ENCODE measurements at places on chromosomes 11 and 22.

GRCh38 chr11:31921081-31921480, 110.0 kb upstream of the PAX6 start:
- DNase-seq, result no peak

DNA sequence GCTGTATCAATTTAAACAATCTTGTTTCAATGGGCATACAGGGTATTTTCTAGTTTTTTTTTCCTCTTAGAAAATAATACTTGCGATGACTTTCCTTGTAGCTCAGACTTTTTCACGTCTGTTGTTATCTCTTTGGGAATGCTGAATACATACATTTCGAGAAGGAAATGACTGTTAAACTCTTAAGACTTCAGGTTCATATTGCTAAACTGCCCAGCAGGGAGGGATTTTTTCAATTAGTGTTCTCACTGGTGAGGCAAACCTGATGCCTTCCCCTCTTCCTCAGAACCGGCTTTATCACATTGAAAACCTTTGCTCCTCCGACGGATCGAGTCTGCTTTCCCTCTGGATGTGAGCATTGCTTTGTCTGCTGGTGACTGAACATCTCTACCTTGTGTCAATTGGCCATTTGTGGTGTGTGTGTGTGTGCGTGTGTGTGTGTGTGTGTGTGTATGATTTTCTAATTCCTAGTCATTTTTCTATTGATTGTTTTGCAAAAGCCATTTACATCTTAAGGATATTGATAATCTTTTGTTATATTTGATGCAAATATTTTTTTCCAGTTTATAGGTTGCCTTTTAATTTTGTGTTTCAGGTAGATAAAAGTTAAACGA, 6.6 kb downstream of the NEAT1 start:
- DNase-seq, result no peak

GRCh38 chr11:131235328-131236298, 134.8 kb upstream of the NTM start:
- DNase-seq, result no peak

DNA sequence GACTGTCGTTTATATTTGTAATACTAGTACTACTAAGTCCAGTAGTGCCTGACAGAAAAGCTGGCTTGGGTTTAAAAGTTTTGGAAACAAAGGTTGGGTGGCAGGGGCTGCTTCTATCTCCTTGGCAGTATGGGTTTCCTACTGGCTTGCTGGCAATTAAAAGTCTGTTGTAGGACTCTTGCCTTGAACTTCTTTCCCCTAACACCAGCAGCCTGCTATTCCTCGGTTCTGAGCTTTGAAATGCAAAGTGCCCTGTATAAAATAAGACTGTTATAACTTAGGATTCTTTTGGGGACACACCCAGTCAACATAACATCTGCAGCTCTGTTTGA, 1.3 kb downstream of the RNF169 start:
- no peak for DNase-seq

DNA sequence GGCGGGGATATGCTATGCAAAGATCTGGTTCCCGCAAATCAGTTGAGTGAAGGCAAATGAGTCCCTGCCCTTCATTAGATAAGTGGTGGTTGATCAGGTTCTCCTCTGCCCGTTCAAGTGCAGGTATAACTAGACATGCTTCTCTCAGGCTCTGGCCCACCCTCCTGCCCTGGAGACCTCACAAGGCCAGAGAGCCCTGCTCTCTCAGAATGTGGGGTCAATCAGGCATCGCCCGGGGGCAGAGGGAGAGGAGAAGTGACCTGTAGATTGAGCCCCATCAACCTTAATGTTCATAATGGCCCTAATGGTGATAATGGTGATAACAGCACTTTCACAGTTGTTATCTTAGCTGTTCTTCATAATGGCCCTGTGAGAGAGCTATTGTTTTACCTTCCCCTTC, 224.3 kb downstream of the DSCAML1 start:
- no peak for DNase-seq

GRCh38 chr11:78216021-78216420, 27.3 kb downstream of the USP35 start:
- DNase-seq, result no peak

DNA sequence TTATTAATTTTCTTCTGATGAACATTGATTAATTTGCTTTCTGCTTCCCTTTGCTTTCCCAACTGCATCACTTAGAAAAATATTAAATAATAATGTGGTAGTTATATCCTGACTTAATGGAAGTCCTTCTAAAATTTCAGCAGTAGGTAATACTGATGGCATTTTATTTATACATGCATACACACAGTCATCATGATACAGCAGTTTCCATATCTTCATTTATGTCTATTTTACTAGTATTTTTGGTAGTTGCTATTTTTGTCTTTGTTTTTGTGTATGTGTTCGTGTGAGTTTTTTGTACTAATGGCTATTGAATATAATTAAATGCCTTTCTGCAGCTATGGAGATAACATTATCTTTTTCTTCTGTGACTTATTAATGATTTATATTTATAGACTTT, 484.7 kb upstream of the CNTN5 start:
- DNase-seq, result no peak

GRCh38 chr11:69836401-69836800, 17.2 kb upstream of the FGF3 start:
- no peak for DNase-seq

DNA sequence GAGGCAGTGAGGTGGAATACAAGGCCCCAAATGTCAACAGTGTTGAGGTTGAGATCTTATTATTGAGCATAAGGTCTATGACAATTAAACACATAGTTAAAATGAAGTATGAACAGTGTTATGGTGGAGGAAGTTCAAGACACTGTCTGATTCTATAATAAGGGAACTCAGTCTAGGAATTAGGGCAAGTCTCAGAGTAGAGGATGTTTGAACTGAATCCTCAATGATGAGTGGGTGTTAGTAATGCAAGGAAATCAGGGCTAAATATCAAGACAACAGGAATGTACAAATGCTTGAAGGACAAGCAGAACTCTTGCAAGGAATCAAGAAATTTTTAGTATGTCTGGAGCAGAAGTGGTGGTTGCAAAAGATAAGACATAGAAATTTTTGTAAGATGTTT, 53.0 kb downstream of the CWC15 start:
- DNase-seq, result no peak

DNA sequence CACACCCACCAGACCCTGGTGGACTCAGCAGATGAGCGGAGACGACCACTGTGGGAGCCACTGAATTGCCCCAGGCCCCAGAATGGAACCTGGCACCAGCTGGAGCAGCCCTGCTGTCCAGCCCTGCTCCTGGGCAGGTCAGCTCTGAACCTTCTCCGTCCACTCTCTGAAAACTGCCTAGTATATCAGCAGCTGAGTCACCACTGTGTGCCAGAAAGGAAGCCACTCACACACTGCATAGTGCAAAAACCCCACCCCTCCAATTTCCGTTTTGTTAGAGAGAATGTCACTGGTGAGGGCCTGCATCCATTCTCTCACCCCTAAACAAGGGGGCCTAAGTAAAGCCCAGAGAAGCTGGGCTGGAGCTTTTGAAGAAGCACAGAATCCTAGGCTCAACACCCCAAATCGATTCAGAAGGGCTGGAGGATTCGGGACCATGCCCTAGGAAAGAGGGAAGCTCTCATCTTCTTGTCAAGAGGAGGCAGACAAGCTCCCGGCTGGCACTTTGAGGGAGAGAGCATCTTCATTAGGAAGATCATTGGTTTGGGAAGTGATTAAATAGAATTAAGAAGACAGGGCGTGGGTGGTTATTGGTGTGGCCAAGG, 44.5 kb downstream of the GALNT18 start:
- no peak for DNase-seq

- no peak for DNase-seq
Observed at GRCh38 chr11:6941970-6942369, 15.7 kb downstream of the ZNF215 start.

DNA sequence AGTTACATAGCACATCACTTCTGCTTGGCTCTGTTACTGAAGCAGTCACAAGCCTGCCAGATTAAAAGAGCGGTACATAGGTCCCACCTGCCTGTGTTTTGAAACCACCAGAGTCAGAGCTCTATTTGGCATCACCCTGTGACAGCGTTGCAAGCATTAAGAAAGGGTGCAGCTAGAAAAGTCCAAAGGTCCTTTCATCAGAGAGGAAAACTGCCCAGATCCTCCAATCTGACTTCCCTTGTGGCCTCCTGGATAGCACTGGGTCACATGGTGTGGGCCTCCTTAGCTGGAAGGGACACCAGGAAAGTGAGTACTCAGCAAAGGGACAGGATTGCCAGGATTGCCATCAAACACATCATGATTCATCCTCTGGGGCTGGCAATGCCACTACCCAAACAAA, 22.9 kb downstream of the STX3 start:
- DNase-seq, result no peak

DNA sequence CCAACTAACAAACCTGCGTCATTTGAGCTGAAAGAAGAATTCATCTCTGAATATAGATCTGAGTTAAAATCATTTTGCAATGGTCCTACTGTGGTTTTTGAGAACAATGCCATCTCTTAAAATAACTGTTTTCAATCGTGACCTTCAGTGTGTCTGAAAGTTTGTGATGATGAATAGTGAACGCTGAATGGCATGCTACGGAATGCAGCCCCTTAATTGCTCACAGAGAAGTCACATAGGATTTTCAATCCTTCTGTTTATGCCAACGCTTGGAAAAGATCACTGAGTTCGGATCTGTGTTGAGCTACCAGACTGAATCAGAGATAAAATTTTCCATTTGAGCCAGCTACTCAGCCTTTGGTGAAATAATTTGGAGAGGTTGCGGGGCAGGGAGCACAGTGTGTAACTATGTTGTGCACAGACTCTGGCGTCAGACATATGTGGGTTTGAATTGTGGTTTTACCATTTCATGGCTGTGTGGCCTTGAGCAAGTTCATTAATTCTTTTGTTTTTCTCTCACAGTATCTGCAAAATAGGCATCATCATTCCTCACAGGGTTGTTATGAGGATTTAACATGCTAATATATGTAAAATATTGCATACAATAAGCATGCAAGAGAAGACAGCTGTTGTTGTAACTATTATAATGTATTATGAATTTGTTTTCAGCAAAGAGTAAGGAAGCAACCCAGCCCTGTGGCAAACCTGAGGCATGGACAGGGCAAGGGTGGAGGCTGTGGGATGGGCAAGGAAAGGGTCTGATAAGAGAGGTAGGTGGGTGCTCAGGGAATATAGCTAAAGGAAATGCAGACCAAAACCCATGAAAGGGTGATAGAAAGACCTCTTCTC, 679.9 kb downstream of the KCNA4 start:
- DNase-seq, result no peak

GRCh38 chr11:28618416-28618815, 510.2 kb downstream of the METTL15 start:
- no peak for DNase-seq

DNA sequence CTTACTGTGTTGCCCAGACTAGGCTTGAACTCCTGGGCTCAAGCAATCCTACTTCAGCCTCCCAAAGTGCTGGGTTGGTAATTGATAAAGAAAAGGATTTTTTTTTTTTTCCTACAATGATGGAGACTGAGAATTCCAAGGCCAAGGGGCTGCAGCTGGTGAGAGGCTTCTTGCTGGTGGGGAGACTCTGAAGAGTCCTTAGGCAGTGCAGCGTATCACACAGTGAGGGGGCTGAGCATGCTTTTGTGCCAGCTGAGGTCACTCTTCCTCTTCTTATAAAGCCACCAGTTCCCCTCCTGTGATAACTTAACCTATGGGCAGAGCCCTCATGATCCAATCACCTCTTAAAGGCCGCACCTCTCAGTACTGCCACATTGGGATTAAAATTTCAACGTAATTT, 28.2 kb upstream of the CCDC81 start:
- DNase-seq, result no peak

GRCh38 chr11:32830413-32830738, 649 bp downstream of the PRRG4 start:
- DNase-seq, result no peak

GRCh38 chr11:106061954-106062949, 14.9 kb downstream of the KBTBD3 start:
- DNase-seq, result no peak

DNA sequence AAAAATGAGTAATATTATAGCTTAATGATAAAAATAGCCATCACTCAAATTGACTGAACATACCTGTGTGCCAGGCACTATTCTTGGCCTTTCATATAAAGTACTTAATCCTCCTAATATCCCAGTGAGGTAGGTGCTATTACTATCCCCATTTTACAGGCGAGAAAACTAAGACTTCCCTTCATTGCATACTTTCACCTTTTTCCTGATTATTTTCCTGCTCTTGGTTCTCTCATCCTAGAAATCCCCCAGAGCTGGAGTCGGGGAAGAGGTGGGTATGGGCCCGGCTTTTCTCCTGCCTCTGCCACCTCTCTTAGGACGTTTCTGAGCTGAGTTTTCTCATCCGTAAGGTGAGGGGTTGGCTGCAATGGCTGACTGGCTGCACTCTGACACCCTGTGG, 2.2 kb downstream of the NPTXR start:
- DNase-seq, result no peak

- no peak for DNase-seq
Observed at GRCh38 chr11:25939691-25940090, 392.2 kb upstream of the ANO3 start.

GRCh38 chr22:27348634-27349033, 452.9 kb downstream of the MN1 start:
- no peak for DNase-seq

- DNase-seq, result no peak
Observed at GRCh38 chr22:50057278-50058060, 629 bp downstream of the TTLL8 start.

- DNase-seq, result no peak
Observed at GRCh38 chr11:92810423-92811064, 158.9 kb upstream of the MTNR1B start.

DNA sequence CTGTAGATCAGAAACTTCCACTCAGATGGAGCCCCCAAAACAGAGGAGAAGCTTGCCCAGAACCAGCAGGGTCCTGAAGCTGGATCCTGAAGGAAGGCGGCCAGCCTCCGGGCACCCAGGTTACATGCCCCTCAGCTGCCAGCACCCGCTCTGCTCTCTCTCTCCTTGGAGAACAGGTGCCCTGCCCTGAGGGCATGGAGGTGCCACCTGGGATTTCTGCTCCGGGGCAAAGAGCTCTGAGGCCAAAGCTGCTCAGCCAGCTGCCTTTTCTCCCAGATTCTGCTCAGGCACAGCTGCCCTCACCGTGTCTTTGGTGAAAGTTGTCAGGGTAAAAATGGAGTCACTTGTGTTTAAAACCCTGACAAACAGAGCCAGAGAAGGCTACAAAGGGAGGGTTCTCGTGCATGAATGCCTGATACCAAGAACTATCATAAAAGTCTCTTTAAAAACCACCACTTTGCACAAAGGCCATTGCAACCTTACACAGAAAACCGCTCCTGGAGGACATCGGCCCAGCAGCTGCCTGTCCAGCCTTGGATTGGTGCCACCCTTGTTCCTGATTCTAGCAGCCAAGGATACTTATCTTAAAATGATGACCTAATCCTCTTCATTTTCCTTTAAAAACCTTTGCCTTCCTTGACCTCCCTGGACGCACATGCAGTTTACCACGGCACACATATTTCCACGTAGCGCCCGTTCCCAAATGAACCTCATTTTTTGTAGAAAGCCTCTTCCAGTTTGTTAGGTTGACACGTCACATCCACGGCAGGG, 140.0 kb downstream of the CACNA1I start:
- DNase-seq, result no peak

GRCh38 chr11:118012083-118012669, 26.0 kb downstream of the IL10RA start:
- DNase-seq, result no peak

Measured in stimulated activated naive CD4-positive, alpha-beta T cell treated with Interleukin-2 at 50 U/mL for 16 hours (primary cell).